ENCODE measurements at places on chromosomes 12 and 14. TPM values are rescaled to one million over a fixed set of nuclear protein-coding genes. Genes with fewer than 3 reads are reported as not detected.

The SPIC gene
- not detected for total RNA-seq

The ATL1 gene
- total RNA-seq, result 4.0 TPM

The TCP11L2 gene
- 41.2 TPM for total RNA-seq

The FAM222A gene
- total RNA-seq, result 0.23 TPM

The ACOT6 gene
- total RNA-seq, result not detected

The PPP1R36 gene
- 1.2 TPM for total RNA-seq

The STYK1 gene
- total RNA-seq, result 0.53 TPM

The ABCC9 gene
- 46.0 TPM for total RNA-seq

The AVPR1A gene
- 1.9 TPM for total RNA-seq

The MAP1LC3B2 gene
- total RNA-seq, result 0.52 TPM

The ANKS1B gene
- 1.9 TPM for total RNA-seq

The CD163 gene
- total RNA-seq, result not detected

The SPRING1 gene
- 26.4 TPM for total RNA-seq

The CD4 gene
- 0.26 TPM for total RNA-seq

The PTPRB gene
- 8.6 TPM for total RNA-seq

The ZNF10 gene
- 10.8 TPM for total RNA-seq

The ZBTB42 gene
- total RNA-seq, result 5.8 TPM

The SERPINA12 gene
- not detected for total RNA-seq
